ENCODE measurements at places on chromosomes 7 and 10. TPM values are rescaled to one million over a fixed set of nuclear protein-coding genes. Genes with fewer than 3 reads are reported as not detected.
A peak's percentile ranks its signal among the peaks of the same experiment; 100 is the strongest.

- peak; percentile 41 for DNase-seq
These were observed 613.9 kb upstream of the IGFBP3 start for GRCh38 chr7:46534664-46535588.

DNA sequence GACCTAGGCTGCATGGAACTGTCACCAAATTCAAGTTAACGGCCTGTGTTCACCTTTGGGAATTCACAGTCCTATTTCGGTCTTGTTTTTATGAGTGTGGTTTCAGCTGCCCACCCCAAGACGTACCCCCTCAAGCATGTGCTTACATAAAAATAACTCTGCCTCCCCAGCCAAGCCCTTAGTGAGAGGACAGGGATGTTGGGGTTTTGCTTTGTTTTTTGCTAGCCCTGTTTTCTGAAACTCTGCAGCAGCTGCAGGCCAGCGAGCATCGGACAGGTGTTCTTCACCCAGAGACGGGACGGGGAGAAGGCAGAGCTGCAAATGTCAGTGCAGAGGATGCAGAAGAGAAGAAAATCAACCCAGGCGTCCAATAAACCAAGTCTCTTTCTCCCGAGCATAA lies 13.5 kb downstream of the CHST15 start:
- no peak for DNase-seq

DNA sequence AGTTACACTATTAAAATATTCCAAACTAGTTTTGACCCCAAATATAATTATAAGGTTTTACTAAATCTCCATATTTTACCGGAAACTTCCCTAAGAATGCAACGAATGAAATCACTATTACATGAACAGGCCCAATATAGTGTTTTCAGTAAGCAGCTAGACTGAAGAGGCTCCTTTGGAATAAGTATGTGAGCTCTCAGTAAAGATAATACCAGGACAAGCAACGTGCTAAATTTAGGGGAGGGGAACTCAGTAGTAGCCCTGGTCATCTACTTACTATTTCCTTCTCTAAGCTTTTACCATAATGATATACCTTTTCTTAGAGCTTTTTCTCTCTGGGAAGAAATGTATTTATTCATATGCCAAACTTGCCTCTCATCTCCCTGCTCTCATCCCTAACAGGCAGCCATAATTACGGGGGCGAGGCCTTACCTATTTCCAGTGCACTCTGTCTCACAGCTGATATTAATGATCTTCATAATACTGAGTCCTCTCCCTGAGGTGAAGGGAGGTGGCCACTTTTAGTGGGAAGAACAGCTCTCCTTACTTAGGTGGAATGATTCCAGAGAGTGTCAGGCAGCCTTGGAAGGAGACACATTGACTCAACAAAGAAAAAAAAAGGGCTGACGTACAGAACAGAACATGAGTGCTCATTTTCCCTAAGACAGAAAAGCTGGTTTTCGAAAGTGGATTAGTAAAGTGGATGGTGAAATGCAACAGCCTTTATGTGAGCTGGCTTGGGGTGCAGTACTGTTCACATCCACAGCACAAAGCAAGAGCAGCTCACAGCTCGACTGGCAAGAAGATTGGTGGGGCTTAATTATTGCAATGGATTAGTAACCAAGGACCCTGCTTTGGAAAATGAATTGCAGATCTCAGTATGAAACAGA lies 165.4 kb downstream of the GLI3 start:
- peak; percentile 26 for DNase-seq

DNA sequence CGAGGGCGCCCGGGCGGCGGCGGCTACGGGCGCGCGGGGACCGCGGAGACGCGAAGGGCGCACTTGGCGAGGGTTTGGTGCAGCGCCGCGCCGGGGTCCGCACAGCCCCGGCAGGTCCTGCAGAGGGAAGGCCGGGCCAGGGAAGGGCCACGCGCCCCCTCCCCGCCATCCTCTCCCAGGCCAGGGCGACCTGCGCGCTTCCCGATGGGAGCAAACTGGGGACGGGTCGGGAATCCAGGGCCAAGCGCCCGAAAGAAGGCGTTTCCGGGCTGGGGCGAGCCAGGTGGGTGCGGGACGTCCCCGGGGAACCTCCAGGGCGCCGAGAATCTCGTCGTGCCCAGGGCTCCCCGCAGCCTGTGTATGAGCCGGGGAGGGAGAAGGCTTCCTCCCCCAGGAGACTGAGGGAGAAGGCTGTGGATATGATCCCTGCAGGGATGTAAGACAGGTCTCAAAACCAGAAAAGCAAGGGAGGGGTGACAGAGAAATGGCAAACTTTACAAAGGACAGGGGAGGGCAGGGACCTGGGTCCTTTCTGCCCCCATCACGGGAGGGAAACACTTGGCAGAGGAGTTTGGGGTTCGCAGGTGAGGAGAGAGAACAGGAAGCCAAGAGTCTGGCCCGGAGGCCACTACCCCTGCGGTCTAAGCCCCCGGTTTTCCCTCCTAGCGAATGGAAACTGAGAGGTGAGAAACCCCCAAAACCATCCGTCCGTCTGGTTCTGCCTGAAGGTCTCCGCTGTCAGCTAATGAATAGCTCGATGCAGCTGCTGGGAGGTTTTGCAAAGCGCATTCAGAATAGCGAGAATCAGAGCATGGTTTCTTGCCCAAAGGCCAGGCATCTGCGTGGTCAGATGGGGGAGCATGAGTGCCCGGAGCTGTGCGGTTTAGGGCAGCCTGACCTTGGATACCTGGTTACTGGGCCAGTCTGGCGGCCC lies 674 bp downstream of the AMZ1 start:
- DNase-seq: no peak

GRCh38 chr10:118173296-118173695 lies 126.6 kb upstream of the RAB11FIP2 start:
- DNase-seq: no peak

GRCh38 chr7:48130658-48131108 lies 40.6 kb upstream of the ABCA13 start:
- no peak for DNase-seq

- DNase-seq: no peak
These were observed 51.9 kb downstream of the EPC1 start for GRCh38 chr10:32295027-32295426.

- no peak for DNase-seq
These were observed 248.4 kb downstream of the WDR11 start for GRCh38 chr10:121099592-121099991.

DNA sequence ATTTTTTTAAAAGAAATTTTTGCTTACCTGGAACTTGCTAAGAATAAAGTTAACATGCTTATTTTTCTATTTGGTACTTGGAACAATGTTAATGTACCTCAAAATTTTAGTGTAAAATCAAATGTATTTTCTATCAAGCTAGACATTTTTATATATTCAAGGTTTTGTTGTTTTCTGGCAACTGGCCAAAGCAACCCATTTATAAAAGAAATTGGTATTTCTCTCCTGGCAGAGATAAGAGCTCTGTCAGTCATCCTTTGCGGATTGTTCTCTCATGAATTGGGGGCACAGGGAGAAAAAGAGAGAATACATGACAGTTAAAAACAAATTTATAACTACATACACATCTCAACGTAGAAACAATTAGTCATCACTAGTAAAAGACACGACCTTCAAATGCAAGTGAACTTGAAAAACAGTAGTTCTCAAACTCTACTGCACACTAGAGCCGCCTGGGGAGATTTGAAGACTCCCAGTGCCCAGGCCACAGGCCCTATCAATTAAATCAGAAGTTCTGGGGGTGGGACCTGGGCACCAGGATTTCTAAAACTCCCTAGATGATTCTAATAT lies 152.4 kb upstream of the LAMB4 start:
- DNase-seq: no peak

GRCh38 chr7:122397381-122397780 lies 92.8 kb upstream of the FEZF1 start:
- no peak for DNase-seq

DNA sequence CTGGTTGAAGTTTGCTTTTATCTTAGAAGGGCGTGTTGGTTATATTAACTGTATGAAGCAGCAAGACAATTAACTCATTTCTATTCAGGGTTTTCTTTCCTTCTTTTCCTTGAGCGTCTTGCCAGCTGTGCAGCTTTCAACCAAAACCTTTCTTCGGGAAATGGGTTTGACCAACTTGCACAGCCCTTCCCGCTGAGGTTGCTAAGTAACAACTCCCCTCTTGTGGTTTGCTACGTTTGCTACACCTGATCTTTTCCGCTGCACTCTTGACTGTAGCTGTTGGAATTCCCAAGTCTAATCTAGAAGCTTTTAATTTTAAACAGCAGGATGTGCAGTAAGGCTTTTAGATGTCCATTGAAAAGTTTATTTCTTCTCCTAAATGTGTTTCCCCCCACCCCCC lies 116.9 kb downstream of the CDCA7L start:
- DNase-seq: peak; percentile 73

DNA sequence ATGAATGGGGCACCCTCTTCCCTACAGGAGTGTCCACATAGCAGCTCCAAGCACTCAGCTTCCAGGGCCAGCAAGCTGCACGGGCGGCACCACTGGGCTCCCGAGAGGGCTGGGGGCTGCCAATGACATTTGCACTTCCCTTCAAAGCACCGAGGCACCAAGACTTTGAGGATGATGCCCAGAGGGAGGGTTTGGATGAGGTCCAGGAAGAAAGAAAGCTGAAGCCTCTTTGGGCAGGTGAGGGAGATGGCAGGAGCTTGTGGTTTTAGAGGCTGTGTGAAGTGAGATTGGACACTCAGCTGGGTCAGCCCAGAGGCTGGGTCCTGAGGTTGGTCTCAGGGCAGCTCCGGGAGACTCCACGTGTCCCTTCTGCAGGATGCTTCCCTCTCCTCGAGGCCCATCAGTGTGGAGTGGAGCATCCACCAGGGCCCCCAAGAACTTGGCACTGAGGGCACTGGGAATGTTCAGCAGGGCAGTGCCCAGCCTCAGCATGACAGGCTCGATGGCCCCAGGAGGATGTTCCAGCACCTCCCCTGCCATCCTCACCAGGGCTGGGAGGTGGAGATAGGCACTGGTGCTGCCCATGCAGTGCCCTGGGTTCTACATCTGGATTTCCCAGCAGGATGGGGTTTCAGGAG lies 54.9 kb upstream of the IGFBP3 start:
- DNase-seq: no peak

DNA sequence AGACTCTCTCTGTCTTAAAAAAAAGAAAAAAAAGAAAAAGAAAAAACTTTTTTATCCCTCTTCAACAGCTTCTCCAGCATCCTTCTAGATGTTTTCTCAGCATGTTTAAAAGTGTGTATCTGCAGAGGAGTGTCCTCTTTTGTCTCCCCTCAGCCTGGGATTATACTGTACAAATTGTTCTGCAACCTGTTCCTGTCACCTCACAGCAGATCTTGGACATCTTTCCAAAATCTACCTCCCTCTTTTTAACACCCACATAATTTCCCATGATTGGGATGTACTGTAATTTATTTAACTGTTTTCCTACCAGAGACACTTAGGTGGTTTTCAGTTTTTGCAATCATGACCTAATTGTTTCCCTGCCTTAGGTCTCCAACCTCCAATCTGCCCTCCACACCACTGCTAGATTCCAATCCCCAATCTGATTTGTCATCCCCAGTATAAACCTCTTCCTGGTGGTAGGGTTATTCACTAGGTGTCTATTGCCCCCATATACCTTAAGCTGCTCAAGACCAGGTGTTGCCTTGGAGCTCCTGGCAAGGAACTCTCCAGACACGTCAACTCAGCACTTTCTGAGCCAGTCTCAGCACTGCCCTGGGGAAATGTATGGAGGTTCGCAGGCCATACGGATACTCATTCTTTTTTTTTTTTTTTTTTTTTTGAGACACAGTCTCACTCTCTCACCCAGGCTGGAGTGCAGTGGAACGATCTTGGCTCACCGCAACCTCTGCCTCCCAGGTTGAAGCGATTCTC lies 17.6 kb upstream of the DDIT4 start:
- DNase-seq: no peak

DNA sequence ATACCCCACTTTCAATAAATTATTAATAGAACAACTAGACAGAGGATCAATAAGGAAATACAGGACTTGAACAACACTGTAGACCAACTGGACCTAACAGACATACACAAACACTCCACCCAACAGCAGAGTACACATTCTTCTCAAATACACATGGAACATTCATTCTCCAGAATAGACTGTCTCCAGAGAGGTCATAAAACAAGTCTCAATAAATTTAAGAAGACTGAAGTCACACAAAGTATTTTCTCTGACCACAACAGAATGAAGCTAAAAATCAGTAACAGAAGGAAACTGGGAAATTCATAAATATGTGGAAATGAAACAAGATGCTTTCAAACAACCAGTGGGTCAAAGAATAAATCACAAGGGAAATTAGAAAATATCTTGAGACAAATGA lies 119.8 kb downstream of the SMURF1 start:
- DNase-seq: no peak

- DNase-seq: peak; percentile 72
These were observed 43.5 kb downstream of the YKT6 start for GRCh38 chr7:44244282-44244681.

DNA sequence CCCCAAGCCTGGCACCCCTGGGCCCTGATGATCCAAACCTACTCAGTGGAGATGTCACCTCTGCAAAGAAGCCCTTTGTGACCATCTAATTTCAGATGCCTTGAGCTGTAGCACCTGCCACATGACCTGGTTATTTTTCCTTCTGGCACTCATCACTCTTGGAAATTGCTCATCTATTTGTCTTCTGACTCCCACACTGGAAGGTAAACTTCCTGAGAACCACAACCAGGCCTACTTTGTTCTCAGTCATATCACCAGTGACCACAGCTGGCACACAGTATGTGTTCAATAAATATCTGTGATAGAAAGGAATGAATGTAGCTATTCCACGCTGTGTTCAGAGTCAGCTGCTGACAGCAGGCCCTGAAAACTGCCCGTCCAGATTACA lies 97.1 kb downstream of the SH3PXD2A start:
- DNase-seq: no peak

DNA sequence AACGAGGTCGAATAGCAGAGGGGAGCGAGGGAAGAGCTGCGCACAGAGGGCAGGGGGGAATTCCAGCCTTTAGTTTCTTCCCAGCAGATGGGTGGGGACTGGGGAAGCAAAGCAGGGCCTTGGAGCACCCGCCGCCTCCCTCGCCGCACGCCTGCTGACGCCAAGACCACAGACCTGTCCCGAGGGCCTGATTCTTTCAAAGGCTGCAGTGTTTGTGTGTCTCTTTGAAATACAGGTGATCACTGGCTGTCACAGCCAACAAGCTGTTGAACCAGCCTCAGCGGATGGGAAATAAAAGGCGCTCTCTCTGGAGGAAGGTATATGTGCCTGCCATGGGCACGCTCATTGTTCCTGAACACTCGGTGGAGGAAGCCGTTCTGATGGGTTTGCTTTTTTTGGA lies 119.3 kb downstream of the FAM53B start:
- DNase-seq: no peak

GRCh38 chr10:24299578-24300260 lies 90.8 kb downstream of the KIAA1217 start:
- no peak for DNase-seq

GRCh38 chr7:50393076-50393475 lies 57.1 kb downstream of the FIGNL1 start:
- no peak for DNase-seq

Gene UCMA
- polyA plus RNA-seq: 18.7 TPM

Gene TFAM
- 139 TPM for polyA plus RNA-seq

Gene PAOX
- polyA plus RNA-seq: 6.1 TPM

Gene DYNC1I1
- polyA plus RNA-seq: 1.9 TPM

Gene NUTM2A
- polyA plus RNA-seq: 0.21 TPM

Gene TMEM178B
- 4.9 TPM for polyA plus RNA-seq

Gene CUBN
- polyA plus RNA-seq: 0.06 TPM

Gene TSPAN13
- polyA plus RNA-seq: 42.5 TPM

Gene MRPS24
- 143 TPM for polyA plus RNA-seq
